ENCODE measurements at places on chromosomes 16 and 17.

DNA sequence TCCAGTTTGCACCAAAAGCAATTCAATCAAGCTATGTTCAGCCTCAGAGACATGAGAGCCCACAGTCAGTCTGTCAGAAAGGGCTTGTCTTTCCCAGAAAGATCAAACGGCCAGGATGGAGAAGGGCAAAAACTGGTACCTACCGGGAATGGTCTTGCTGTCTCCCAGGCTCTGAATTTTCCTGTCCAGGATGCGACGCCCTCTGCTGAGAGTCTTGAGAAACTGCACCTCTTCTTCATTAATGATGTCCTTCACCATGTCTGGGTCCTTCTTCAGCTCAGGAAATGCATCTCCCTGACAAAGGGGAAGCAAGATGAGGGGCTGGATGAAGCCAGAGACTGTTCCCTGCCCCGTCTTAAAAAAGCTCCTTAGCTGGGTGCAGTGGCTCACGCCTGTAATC, 15.8 kb upstream of the EXOSC6 start:
- no peak for DNase-seq

GRCh38 chr16:27728691-27729090, 178.7 kb downstream of the KATNIP start:
- no peak for DNase-seq

DNA sequence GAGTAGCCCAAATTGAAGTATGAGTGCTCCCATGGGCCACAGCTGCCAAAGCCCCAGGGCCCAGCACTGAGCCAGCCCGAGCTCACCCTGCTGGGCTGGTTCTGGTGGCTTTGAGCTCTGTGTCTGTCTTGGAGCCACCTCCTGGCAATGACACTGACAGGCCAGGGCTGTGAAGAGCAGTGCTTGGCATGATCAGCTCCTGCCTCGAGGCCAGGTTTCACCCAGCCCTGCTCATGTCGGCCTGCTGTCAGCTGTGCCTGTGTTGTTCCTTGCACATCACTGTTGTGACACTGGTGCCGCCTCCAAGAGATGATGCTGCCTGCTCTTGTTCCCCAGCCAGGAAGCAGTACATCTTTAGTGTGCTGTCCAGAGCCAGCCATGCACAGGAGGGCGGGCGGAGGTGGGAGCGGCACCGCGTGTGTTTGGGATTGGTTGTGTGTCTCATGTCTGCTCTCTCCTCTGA, 26.0 kb downstream of the PLD6 start:
- no peak for DNase-seq

DNA sequence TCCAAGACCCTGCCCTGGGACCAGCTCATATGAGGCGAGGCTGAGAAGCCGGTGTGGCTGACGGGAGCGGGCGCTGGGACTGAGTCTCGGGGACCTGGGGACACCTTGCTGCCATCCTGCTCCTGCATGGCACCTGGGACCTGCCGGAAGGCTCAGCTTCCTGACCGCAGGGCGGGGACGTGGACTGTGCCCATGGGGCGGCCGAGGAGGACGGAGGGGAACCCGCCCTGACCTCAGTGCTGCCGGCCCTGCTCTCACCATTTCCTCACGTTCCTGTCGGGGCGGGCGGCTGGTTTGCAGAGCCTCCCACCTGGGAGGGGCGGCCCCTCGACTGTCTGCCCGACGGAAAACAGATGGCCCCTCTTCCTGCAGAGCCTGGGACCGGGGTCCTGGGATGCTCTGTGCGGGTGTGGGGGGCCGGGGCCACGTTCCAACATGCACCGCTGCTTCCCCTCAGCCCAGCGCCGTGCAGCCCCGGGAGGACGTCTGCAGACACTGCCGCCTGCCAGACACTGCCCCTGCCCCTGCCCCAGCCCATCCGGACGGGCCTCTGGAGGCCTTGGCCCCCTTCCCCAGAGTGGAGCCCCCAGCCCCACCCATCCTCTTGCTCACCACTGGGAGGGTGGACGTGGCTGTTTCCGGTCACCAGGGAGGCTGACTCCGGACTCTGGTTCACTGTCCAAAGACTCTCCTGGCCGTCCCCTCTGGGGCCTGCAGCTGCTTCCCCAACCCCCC, 43.9 kb upstream of the SSTR5 start:
- no peak for DNase-seq

DNA sequence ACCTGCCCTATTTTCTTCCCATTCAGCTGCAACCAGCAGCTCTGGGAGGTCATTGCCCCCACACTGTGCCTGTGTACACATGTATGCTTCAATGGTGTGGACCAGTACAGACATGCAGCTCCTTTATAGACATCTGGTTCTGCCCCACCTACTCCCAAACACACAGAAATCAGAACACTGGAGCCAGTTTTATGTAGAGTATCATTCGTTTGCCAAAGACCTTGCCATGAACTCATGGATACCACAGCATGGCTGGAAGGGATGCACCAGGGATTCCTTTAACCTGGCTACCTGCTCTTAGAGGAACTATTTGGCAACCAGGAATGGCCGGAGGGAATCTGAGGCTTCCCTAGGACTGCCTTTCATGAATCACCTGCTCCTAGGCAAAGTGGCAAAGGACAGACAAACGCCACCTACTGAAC, 60.4 kb downstream of the ZFHX3 start:
- DNase-seq = no peak

- DNase-seq = no peak
Measured at GRCh38 chr16:27129401-27129800, 62.7 kb downstream of the C16orf82 start.

Data from Right ventricle myocardium inferior (tissue), 1 donor.